ENCODE measurements at places on chromosomes 5 and 9.

- DNase-seq = no peak
Measured at GRCh38 chr9:32378496-32378895, 5.9 kb upstream of the ACO1 start.

- DNase-seq = no peak
Measured at GRCh38 chr5:44969825-44970224, 161.1 kb downstream of the MRPS30 start.

- DNase-seq = no peak
Measured at GRCh38 chr5:158591301-158591863, 508.3 kb downstream of the EBF1 start.

GRCh38 chr9:10268531-10269485, 344.0 kb downstream of the PTPRD start:
- no peak for DNase-seq

- DNase-seq = no peak
Measured at GRCh38 chr5:76165711-76166374, 82.7 kb downstream of the SV2C start.

DNA sequence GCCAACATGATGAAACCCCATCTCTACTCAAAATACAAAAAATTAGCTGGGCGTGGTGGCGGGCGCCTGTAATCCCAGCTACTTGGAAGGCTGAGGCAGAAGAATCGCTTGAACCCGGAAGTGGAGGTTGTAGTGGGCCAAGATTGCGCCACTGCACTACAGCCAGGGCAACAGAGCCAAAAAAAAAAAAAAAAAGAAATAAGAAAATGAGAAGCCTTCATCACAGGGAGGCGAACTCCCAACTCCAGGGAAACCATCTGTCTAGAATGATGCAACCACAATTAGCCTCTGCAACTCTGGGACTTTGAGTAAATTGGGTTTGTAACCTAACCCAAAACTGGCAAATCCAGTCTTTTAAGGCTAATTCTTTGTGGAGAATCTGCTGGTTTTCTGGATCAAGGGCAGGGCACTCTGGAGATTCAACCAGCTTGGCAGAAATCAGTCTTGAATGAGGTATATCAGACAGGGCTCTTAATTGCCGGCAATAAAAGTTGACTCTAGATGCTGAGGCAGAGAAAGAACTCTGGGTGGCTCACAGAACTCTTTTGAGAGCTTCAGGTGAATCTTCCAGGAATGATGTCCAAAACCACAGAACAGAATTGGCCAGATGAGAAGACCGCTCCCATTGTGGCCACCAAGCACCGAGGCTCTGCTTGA, 9.9 kb downstream of the S100Z start:
- DNase-seq = no peak

DNA sequence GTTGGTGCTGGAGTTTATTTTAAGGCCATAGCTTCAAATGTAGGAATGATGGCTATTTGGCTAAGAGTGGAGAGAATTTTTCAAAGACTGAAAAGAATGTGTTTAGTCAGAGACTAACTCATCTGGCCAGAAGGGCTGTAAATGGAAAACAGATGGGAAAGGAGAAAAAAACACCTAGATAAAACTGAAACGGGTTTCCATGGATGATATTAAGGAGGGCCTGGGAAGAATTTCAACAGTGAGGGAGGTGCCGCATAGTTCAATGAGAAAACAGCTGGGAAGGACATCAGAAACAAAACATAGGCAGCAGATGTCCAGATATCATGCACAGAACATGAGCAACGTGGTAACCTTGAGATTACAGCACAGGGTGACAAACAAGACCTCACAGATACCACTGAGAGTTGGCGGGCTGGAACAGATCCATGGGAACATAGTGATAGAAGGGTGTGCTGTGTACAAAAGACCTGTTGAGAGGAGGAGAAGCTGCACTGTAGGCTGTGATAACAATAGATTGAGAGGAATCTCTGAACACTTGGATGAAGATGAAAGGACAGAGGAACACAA, 31.2 kb upstream of the RAD23B start:
- no peak for DNase-seq

GRCh38 chr5:179668391-179668790, 12.4 kb downstream of the CBY3 start:
- DNase-seq = no peak

- DNase-seq = no peak
Measured at GRCh38 chr5:143073766-143074165, 303.6 kb downstream of the ARHGAP26 start.

DNA sequence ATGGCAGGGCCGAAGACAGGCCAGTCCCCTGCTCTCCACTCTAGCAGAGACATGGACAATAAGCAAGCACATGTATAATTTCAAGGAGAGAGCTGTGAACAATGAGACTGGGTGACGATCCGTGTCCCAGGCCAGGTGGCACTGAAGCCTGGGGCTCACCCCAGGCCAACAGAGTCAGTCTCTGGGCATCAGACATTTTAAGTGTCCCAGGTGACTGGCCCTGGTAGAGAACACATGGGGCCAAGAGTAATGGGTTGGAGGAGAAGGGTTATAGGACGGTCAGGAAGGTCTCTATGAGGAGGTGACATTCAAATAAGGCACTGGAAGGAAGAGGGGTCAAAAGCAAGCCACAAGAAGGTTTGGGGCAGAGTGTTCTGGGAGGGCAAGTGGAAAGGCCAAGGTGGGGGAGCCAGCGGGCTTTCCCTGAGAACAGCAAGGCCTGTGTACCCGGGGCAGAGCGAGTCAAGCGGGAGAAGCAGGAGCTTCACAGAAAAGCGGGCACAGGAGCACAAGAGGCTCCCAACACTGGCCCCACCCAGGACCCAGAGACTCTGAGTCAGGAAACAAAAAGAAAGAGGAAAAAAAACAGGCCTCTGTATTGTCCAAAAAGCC, 1.1 kb upstream of the AKNA start:
- DNase-seq = no peak

DNA sequence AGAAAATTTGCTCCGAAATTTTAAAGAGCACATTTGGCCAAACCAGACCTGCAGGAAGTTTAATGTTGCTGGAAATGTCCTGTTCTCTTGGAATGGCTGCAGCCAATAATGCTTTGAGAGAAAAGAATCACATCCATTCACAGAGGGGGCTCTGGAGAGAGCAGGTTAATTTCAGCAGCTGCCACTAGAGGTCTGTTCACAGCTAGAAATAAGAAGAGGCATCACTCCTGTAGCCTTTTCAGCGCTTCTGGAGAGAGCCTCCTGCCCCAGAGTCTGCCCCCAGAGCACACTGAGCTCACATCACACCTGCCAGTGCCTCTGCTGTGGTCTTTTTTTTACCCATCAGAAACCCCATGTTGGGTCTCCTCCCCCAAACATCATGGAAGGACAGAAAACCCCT, 124.8 kb upstream of the RAD23B start:
- no peak for DNase-seq

DNA sequence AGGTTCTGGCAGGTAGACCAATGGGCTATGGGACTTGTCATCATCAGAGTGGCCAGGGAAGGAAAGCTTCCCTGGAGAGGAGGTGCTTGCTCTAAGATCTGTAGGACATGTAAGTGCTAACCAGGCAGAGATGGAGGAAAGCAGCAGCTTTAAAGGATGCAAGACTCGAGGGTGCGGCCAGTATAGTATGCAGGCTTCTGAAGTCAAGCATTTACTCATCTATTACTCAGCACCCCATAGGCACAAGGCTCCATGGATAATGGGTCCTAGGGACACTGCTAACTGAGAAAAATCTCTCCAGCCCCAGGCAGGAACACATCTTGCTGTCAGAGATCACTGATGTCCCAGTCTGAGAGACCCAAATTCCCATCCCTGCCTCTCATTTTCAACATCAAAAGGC, 49.7 kb downstream of the WWC1 start:
- no peak for DNase-seq

GRCh38 chr5:116037236-116037822, 5.1 kb downstream of the ARL14EPL start:
- DNase-seq = no peak

- no peak for DNase-seq
Measured at GRCh38 chr9:89489548-89490530, 8.1 kb downstream of the SEMA4D start.

- DNase-seq = no peak
Measured at GRCh38 chr5:40853632-40854192, 12.5 kb downstream of the CARD6 start.
